COLO829 (cell line): ENCODE measurements at places on chromosomes 7 and 10.

GRCh38 chr7:132541656-132542055 is 34.6 kb downstream of the PLXNA4 start:
- no peak for DNase-seq

GRCh38 chr10:96921655-96922054 is 89.6 kb downstream of the LCOR start:
- DNase-seq, result no peak

GRCh38 chr7:139797607-139798006 is 19.8 kb upstream of the HIPK2 start:
- DNase-seq, result no peak

GRCh38 chr7:106047184-106047583 is 64.9 kb downstream of the SYPL1 start:
- no peak for DNase-seq

- peak; percentile 64 for DNase-seq
Measured at GRCh38 chr10:92756201-92757065, 66.7 kb downstream of the HHEX start.

DNA sequence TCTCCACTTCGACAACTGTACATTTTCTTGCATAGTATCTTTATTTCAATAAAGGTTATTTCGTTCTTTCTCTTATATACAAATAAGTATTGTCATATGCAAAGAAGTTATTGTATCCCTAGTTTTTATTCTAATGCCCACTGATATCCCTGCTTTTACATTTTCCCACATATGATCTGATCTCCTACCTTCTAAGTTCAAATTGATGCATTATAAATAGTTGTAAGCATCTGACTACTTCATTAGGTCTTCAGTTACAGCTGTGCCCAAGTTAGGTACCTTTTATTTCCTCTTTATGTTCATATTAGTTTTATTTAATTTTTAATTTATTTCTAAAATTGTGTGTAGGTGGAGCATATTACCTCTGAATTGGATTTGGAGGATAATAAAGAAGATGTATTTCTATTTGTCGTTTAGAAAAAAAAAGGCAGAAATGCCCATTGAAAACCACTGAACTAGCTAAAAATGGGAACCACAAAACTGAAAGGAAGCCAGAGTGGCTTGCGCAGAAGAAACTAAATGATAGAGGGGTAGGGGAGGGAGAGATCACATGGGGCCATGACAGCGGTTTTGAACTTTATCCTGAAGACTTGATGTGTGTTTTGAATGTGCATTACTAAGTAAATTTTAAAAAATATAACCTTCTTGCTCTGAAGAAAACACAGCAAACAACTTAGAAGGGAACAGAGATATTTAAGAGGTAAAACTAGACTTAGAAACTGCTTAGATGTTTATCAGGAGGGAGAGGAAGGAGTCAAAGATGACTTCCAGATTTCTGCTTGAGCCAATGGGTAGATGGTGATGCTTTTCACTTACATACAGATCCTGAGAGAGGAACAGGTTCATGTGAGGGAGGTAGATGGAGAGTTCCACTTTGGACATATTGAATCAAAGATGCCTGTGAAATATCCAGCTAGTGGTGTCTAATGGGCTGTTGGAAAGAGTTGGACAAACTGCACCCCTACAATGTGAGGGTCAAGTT is 9.3 kb upstream of the ZC3HAV1L start:
- no peak for DNase-seq

- no peak for DNase-seq
Measured at GRCh38 chr10:43816351-43817321, 168.0 kb upstream of the ZNF32 start.

- DNase-seq, result no peak
Measured at GRCh38 chr7:144747936-144748335, 87.9 kb downstream of the TPK1 start.

- no peak for DNase-seq
Measured at GRCh38 chr7:98251231-98251600, 816 bp downstream of the TECPR1 start.

- DNase-seq, result no peak
Measured at GRCh38 chr10:25522294-25522693, 347.5 kb downstream of the GPR158 start.

- no peak for DNase-seq
Measured at GRCh38 chr10:85045046-85045445, 716.7 kb downstream of the CCSER2 start.

DNA sequence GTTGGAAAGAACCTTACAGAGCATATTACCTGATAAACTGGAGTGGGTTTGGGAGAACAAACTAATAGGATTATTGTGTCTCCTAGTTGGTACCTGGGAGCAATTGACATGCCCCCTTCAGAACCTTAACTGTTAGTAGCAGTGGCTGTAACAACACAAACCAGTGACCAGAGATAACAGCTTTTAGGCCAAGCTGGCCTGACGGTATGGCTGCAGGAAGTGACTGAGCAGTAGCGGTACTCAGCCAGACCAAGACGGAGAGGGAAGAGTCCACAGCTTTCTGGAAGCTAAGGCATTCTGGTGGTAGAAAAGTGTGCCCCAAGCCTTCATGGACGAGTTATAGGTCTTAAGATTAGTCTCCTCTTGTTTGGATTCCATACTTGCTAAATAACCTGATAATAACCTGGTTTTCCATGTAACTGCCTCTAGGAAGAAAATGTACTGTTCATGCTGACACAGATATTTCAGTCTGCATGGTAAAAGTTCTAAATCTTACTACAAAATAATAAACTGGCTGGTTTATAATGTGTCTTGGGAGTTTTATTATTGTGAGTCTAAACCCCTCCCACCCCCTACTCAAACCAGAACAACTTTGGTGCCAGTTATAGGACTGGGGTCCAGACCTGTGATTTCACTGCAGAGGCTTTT is 11.3 kb downstream of the NOLC1 start:
- no peak for DNase-seq

GRCh38 chr7:138342990-138343389 is 117.1 kb upstream of the TRIM24 start:
- DNase-seq, result no peak

DNA sequence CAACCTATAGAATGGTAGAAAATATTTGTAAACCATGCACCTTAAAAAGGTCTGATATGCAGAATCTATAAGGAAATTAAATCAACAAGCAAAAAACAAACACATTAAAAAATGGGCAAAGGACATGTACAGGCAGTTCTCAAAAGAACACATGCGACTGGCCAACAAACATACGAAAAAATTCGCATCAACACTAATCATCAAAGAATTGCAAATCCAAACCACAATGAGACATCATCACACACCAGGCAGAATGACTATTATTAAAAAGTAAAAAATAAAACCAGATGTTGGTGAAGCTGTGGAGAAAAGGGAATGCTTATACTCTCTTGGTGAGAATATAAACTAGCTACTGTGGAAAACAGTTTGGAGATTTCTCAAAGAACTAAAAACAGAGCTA is 33.2 kb downstream of the TMEM229A start:
- DNase-seq, result no peak

GRCh38 chr7:135536150-135536549 is 21.6 kb upstream of the NUP205 start:
- no peak for DNase-seq

GRCh38 chr7:77456696-77457095 is 40.5 kb upstream of the GSAP start:
- no peak for DNase-seq

DNA sequence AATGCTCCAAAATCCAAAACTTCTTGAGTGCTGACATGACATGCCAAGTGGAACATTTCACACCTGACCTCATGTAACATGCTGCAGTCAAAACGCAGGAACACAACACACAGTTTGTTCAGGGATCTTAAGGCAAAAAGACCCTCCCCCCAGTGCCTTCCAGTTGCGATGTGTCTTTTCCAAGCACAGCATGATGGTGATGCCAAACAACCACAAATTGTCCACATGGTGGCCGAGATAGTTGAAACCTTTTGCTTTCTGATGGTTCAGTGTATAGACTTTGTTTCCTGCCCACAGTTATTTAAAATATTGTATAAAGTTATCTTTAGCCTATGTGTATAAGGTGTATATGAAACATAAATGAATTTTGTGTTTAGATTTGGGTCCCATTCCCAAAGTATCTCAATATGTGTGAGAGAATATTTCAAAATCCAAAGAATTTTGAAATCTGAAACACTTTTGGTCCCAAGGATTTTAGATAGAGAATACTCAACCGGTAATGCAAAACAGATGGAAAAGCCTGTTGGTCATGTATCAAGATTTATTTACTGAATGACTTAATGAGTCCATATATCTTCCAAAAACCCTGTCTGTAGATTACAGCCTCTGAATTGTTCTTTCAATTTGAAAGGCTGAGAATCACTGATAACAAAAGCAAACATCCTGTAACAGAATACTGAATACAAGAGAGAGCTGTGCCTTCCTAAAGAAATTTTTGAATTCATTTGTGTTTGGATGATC is 93.4 kb upstream of the OIT3 start:
- DNase-seq, result no peak

GRCh38 chr7:47366211-47366610 is 215.7 kb downstream of the TNS3 start:
- DNase-seq, result no peak

- no peak for DNase-seq
Measured at GRCh38 chr7:149827089-149827981, 10.8 kb upstream of the ZNF862 start.

DNA sequence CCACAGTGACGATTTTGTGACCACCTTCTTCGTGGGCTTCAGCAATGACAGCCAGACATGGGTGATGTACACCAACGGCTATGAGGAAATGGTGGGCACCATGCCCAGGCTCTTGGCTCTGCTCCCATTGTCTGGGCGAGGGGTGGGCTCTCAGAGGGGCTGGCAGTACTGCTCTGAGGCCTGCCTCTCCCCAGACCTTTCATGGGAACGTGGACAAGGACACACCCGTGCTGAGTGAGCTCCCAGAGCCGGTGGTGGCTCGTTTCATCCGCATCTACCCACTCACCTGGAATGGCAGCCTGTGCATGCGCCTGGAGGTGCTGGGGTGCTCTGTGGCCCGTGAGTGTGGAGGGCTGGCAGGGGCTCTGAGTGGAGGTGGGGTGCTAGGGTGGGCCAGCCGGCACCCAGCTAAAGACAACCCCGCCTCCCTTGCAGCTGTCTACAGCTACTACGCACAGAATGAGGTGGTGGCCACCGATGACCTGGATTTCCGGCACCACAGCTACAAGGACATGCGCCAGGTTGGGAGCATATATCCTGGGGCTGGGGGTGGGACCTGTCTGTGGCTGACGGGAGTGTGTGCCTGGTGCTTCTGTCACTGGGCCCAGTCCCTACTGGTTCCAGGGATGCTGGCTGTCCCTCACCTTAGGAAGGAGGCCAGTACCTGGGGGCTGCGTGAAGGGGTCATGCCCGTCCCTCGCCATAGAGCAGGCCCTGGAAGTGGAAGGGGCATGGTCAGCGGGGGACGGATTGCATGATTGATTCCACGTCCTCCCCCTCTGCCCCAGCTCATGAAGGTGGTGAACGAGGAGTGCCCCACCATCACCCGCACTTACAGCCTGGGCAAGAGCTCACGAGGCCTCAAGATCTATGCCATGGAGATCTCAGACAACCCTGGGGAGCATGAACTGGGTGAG is 6.8 kb downstream of the AEBP1 start:
- DNase-seq, result no peak

- no peak for DNase-seq
Measured at GRCh38 chr7:137829337-137829992, 17.3 kb downstream of the DGKI start.

DNA sequence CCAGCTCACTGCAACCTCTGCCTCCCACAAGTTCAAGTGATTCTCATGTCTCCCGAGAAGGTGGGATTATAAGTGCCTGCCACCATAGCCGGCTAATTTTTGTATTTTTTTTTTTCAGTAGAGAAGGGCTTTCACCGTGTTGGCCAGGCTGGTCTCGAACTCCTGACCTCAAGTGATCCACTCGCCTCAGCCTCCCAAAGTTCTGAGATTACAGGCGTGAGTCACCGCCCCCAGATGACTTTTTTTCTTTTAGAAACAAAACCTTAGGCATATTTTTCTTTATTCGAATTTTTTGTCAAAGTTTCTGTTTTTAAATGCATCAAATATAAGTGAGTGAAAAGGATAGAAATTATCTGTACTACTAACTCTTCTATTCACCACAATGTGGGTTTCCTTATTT is 113.1 kb downstream of the LRRC4 start:
- DNase-seq, result no peak

- peak; percentile 24 for DNase-seq
Measured at GRCh38 chr10:42866115-42866995, 83.8 kb downstream of the BMS1 start.

GRCh38 chr10:19944911-19945663 is 128.9 kb downstream of the PLXDC2 start:
- DNase-seq, result no peak

- no peak for DNase-seq
Measured at GRCh38 chr7:101686030-101686429, 56.9 kb upstream of the MYL10 start.

GRCh38 chr7:143355450-143356385 is 6.8 kb downstream of the FAM131B start:
- no peak for DNase-seq

DNA sequence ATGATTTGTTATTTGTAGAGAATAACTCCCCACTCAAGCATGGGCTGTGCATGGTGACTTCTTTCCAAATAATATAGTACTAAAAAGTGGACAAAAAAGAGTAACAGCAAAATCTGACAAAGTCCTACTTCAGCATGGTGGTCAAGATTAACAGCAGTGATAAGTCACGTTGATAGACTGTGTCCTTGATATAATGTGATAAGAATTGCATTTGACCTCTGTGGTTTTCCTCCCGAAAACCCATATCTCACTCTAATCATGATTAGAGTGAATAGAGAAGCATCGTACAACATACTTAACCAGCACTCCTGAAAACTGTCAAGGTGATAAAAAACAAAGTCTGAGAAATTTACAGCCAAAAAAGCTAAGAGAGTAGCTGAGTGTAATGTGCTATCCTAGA is 42.4 kb downstream of the REEP3 start:
- no peak for DNase-seq

- DNase-seq, result no peak
Measured at GRCh38 chr7:41809116-41809515, 106.2 kb upstream of the INHBA start.

DNA sequence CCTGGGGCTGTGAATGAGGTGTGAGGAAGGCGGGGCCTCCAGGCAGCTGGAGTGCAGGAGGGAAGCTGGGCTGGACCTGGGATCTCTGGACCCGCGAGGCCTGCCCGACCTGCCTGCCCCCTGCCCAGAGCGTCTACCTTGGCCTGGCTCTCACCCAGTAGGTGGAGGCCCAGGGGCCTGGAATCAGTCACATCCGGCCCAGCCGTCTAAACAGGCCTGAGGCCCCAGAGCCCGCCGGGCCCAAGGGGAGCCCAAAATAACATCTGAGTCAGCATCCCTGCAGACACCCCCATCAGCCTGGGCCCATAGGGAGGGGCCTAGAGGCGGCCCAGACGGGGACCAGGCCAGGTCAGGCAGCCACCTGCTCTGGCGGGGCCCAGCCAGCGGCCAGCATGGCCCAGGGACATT is 15.1 kb upstream of the ELN start:
- DNase-seq, result no peak

- DNase-seq, result no peak
Measured at GRCh38 chr10:97593421-97593820, 3.9 kb downstream of the C10orf62 start.

- no peak for DNase-seq
Measured at GRCh38 chr7:5435291-5436002, 11.8 kb upstream of the TNRC18 start.
